ENCODE measurements at places on chromosomes 16 and 17. TPM values are rescaled to one million over a fixed set of nuclear protein-coding genes. Genes with fewer than 3 reads are reported as not detected.

The GGA2 gene
- 42.5 TPM for total RNA-seq

The CCL14 gene
- not detected for total RNA-seq

The IRX6 gene
- 0.13 TPM for total RNA-seq

The MT4 gene
- not detected for total RNA-seq

The TLCD3A gene
- 11.3 TPM for total RNA-seq

The C1QL1 gene
- 0.11 TPM for total RNA-seq

The ANKFN1 gene
- total RNA-seq = 0.10 TPM

The MGAT5B gene
- 0.11 TPM for total RNA-seq

The SMIM5 gene
- 1.8 TPM for total RNA-seq

The SLFN12 gene
- 21.3 TPM for total RNA-seq

The HGS gene
- total RNA-seq = 123 TPM

The METRNL gene
- 35.3 TPM for total RNA-seq

The DNAH9 gene
- 0.05 TPM for total RNA-seq

The GCGR gene
- total RNA-seq = not detected

The ASGR2 gene
- not detected for total RNA-seq

The GNG13 gene
- not detected for total RNA-seq

The CARD14 gene
- total RNA-seq = 0.21 TPM

The TK1 gene
- total RNA-seq = 3.6 TPM

The CDIP1 gene
- 30.6 TPM for total RNA-seq

The VAT1L gene
- total RNA-seq = not detected

The CTRB1 gene
- total RNA-seq = 3.4 TPM

The HOXB8 gene
- 13.8 TPM for total RNA-seq

The ZNF750 gene
- not detected for total RNA-seq

The TVP23A gene
- total RNA-seq = not detected

The EVPLL gene
- not detected for total RNA-seq

The HMOX2 gene
- 35.4 TPM for total RNA-seq

The KRT33B gene
- 0.08 TPM for total RNA-seq

The FBXO39 gene
- total RNA-seq = not detected

The GPR139 gene
- not detected for total RNA-seq

The EPX gene
- total RNA-seq = not detected

The KRT31 gene
- 0.86 TPM for total RNA-seq

All from myocyte (in vitro differentiated cells).